Large intestine (tissue), 12 donors: ENCODE measurements at places on chromosomes 5 and 9.

DNA sequence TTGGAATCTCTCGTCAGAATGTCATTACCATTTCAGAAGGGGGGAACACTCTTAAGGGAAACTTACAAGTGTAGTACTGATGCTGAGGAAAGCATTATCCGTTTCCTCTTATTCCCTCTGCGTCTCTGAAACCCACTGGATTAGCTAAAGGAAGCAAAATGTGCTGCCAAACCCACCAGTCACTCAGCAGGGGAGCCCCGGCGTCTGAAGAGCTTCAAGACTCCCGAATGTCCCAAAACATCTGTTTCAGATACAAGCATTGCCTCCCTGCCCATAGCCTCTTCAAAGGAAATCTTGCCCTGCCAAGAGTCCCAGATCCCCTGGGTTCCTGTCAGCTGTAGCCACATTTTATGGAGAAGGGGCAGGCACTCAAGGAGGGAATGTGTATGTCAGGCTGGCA, 1.0 kb upstream of the HCN1 start:
- no peak for DNase-seq

DNA sequence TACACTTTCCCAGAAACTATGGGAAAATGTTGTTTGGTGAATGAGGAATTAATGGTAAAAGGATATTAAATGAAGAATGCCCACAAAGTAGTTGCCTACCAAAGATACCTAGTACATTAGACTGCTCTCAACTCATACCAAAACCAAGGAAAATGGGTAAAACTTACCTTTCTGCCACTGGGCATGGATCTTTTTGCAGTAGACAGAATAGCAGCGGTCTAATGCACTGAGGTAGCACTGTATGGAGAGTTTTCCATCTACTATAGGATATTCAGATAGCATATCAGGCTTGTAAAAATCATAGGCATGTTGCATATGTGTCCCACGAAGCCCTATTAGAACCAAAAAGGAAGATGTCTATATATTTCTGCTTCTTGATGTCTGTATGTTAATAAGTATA, 16.4 kb downstream of the HMGCS1 start:
- no peak for DNase-seq

DNA sequence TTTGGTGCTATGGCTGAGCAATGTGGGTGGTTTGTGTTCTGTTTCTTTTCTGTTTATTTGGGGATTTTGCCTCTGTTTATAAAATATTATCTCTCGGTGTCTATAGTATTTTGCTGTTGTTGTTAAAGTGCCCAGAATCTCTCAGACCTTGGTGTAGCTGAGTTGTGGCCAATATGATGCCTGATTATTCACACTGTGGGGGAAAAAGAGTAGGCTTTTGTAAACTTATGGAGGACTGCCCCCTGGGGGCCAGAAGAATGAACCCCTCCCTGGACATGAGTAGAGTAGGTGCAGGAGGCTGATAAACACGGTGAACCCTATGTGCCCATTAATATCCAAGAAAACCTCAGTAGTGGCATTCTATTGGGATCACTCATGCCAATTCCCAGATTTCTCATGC, 49.0 kb upstream of the DPYSL3 start:
- no peak for DNase-seq

DNA sequence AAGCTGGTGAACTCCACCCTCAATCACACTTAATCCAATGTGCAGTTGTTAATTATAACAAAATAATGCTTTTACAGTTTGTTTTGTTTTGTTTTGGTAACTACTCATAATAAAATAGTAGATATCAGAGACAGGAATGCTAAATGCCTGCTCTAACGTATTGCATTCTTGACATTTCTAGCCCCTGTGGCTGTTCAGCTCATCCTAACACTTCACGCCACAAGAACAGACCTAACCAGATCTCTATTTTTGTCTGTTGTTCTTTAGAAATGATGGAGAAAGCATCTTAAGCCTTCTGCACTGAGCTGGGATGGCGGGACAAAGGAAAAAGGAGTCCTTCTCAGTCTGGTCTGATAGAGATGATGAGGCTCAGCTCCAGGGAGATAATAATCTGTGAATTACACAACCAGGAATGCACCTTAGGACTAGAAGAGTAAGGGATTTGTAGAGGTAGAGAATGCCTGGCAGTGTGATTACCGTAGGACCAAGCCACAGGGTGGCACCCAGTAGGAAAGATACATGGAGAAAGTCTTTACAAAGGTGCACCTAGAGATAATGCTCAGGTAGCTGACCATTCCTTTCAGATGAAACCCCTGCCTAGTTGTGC, 628.8 kb downstream of the PDE4D start:
- no peak for DNase-seq

- no peak for DNase-seq
Measured at GRCh38 chr5:14425559-14425958, 156.0 kb upstream of the OTULINL start.

DNA sequence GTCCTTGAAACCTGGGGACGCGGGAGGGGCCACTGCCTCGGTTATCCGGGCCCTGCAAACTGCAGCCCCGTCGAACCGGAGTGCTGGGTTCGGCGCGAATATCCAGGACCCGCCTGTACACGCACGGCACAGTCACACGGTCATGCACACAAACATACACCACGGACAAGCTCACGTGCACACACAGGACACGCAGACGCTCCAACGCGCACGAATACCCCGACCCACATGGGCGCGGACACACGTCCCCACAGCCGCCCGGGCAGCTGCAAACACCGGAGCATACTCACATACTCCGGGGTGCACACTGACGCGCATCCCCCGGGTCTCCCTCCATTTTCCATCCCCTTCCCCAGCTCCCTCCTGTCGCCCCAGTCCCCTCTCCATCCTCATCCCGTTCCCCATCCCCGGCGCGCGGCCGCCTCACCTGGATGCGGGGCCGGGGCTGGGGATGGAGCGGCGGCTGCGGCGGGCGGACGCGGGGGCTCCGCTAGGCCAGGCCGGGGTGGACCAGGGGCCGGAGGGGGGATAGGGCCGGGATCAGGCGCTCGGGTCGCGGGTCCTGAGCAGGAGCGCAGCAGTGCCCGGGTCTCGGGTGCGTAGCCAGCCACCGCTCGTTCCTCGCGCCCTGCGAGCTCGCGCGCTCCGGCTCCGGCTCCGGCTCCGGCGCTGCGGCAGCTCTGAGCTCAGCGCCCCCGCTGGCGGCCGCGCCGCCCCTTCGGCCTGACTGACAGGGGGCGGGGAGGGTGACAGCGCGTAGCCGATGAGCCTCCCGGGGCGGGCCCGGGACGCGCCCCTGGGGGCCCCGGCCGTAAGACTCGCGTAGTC, at the start of the genes EIF4E1B and SNCB:
Gene EIF4E1B (plus strand): TSS at position 823 of the 828 bp plus-strand sequence. CDS start 12,113 bp downstream, outside the sequence.
Gene SNCB (minus strand): TSS at position 682 of the 828 bp plus-strand sequence. CDS start 880 bp downstream, outside the sequence.
- no peak for DNase-seq

GRCh38 chr9:136847826-136848392, 1.3 kb upstream of the PHPT1 start:
- peak; percentile 86 for DNase-seq

DNA sequence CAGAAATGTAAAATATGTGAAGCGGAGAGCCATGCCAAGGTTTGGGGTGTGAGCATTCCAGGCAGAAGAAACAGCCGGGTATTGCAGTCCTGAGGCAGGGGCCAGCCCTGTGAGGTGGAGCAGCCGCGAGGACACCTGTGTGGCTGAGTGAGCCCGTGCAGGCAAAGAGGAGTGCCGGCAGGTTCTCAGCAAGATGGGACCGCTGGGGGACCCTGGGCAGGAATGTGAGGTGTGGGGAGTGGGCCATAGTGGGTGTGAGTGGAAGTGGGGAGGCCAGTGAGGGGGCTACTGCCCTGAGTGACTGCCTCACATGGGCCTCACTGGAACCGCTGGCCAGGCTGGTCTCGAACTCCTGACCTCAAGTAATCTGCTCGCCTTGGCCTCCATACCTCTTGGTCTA, 8.1 kb upstream of the PRR7 start:
- no peak for DNase-seq

DNA sequence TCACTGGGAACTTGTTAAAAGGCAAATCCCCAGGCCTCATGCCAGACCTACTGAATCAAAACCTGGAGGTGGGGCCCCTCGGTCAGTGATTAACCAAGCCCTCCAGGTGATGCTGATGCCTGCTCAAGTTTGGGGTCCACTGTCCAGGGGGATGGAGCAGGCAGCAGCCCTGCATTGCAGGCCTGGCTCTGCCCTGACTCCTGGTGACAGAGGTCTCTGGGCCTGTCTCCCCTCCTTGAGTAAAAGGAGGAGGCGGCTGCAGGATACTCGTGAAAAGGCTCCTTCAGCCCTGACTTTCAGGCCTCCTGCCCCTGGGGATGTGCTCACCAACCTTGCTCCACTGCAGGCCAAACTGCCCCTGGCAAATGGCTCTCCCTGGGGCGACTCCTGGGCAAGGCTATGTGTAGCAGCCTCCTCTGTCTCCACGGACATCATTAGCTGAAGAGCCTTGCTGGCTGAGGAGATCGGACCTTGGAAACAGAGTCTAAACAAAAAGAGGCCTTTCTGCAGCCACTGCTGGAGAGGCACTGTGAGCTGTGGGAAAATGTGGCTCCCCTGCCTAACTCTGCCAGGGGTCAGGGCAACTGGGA, 134.8 kb upstream of the ALDH1B1 start:
- DNase-seq = no peak

DNA sequence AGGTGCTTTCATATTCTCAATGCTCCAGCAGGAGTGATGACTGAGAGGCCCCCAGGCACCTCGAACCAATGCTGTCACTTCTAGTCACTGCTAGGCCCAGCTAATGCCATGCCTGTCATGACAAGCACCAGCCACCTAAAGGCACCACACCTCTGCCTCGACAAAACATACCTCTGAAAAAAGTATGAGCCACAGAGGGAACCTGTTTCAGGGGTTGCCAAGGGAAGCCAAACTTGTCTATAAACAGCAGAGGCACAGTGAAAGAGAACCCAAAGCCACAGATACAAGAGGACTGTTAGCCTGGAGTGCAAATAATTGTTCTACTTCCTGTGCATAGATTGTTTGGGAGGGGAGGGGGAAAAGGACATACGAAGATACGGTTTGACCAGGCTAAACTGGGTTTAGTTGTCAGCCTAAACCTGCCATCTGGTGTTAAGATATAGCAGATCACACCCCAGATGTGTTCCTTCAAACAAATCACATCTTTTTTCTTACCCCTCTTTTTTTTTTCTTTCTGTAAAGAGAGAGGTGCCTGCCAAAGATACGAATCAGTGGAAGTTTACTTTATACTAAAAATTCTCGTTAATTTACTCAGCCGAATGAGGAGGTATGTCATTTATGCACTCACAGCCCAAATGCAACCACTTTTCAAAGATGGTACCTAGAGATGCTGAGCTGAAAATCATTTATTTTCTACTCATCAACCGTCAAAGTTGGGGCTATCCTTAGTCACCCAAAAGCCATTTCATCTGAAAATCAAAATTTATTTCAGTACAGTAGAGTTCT, 45.7 kb downstream of the BNC2 start:
- DNase-seq = peak; percentile 31

- no peak for DNase-seq
Measured at GRCh38 chr5:129204525-129204924, 110.0 kb downstream of the ISOC1 start.

DNA sequence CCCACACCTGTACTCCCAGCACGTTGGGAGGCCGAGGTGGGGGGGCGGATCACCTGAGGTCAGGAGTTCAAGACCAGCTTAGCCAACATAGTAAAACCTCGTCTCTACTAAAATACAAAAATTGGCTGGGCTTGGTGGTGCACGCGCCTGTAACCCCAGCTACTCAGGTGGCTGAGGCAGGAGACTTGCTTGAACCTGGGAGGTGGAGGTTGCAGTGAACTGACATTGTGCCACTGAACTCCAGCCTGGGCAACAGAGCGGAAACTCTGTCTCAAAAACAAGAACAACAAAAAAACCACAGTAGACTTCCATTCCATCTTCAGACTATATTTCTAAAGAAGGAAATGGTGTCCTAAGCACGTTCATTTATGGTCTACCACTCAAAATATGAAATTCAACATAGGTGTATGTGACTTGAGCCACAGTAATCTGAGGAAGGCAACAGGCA, 14.2 kb upstream of the SERINC5 start:
- DNase-seq = no peak

GRCh38 chr9:79195879-79196278, 375.9 kb upstream of the TLE4 start:
- DNase-seq = no peak

DNA sequence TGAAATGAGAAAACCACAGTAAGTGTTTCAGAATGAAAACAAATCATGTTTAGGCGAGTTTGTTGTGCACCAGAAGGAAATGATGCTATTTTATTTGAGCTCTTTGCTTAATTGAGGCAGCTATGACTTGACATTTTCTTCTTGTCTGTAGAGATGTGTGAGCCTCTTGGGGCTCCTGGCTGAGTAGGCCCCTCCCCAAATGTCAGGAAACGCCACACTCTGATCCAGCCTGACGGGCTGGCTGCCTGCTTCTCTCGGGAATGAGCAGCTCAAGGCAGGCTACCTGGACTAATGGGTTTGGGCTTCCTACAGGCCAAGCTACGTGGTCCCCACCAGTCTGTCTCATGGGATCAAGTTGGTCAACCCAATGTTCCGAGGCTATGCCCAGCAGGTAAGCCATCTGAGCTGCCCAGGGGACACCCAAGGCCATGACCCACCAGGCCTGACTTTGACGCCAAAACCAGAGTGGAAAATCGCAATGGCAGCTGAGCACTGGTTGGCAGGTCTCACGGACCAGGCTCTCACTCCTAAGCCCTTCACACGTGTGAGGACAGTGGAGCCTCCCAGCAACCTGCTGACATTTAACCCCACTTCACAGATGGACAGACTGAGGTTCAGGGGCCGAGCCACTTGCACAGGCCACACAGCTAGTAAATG, 29.9 kb downstream of the USP20 start:
- no peak for DNase-seq

GRCh38 chr9:76401580-76402354, 7.5 kb upstream of the RFK start:
- DNase-seq = no peak

DNA sequence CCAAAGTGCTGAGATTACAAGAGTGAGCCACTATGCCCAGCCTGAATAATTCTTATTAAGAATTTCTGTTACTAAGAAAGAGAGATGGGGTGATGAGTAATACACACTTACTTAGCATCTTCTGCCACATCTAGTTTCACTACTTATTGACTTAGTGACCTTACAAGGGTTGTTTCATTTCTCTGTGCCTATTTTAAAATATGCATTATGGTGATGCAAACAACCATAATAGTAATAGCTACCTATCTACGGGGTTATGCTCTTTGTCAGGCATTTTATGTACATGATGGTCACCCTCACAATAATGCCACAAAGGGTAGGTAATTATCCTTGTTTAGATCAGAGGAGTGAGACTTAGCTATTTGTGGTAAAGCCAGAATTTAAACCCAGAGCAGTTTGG, 499.0 kb upstream of the SGCD start:
- DNase-seq = no peak

- no peak for DNase-seq
Measured at GRCh38 chr9:117035546-117035945, 348.4 kb downstream of the TRIM32 start.

DNA sequence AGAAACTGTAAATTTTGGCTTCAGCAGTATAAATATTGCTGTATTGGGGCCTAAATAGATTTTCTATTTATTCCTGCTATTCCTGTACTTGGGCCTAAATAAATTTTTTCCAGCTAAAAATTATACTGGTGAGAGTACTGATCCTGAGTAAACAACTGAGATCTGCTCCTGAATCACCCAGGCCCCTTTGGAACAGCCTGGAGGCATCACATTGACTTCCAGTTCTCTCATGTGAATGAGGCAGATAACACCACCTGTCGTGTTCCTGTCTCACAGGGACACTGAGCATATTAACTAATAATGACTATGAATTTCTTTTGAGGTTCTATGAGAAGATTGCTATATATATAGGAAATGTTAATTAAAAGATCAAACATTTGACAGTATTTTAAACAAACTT, 119.5 kb upstream of the PLCXD3 start:
- no peak for DNase-seq
